ENCODE measurements at places on chromosomes 3 and 15. TPM values are rescaled to one million over a fixed set of nuclear protein-coding genes. Genes with fewer than 3 reads are reported as not detected.

Gene IP6K1
- 40.0 TPM for total RNA-seq

Gene ESYT3
- total RNA-seq, result 2.0 TPM

Gene RPS27L
- total RNA-seq, result 113 TPM

Gene POPDC2
- total RNA-seq, result 17.7 TPM

Gene WDR76
- total RNA-seq, result not detected

Gene HERC2
- total RNA-seq, result 64.9 TPM

Gene SNTN
- not detected for total RNA-seq

Gene ECE2
- not detected for total RNA-seq

Gene EPHB1
- 0.82 TPM for total RNA-seq

Gene CPN2
- not detected for total RNA-seq

All from transverse colon (tissue), 4 donors.